ENCODE measurements at places on chromosomes 4 and X.

DNA sequence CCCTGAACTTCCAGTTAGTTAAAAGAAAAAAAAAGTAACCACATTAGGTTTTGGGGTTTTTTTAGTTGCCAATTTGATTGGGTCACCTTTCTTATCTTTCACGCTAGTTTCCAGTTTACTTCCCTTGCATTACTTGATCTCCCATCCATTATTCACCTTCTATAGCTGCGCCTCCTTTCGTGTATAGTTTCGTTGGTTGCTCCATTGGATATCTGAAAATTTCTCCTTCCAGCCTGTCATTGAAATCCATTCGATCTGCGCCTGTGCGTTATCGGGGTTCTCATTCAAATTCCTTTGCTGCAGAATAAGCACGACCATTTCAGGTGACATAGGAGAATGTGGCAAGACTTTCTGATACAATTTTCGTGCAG, 764 bp downstream of the TRAPPC11 start:
- no peak for DNase-seq

DNA sequence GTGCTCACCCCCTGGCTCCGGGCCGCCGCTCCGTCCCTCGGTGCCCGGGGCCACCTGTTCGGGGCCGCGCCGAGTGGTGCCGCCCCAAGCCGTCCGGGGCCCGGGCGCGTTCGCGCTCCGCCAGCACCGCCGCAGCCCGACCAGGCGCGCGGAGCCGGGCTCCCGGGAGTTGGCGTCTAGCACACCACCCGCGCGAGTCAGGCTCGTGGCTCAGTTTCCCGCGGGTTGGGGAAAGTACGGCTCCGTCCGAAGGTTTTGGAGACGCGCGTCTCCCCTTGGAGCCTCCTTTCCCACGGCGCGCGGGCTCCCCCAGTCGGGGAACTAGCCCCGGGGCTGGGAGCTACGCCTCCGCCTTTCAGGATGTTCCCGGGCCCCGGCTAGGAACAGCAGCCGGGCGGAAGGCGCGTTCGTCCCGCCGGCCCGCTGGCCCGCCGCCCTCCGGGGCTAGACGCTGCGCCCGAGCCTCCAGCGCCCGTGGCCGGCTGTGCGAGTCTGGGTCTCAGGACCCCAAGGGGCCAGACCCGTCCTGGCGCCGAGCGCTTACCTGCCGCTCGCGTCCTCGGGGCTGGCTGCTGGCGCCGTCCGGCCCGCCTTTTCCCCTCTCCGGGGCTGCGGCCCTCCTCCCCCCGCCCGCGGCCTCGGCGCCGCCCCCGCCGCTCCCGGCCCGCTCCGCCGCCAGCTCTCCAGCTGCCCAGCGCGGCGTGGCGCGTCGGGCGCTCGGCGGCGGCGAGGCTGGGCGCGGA, at the start of gene ADGRG2:
Gene ADGRG2 (minus strand): TSS at position 571 of the 743 bp plus-strand sequence. CDS start 53,634 bp downstream, outside the sequence.
- no peak for DNase-seq

DNA sequence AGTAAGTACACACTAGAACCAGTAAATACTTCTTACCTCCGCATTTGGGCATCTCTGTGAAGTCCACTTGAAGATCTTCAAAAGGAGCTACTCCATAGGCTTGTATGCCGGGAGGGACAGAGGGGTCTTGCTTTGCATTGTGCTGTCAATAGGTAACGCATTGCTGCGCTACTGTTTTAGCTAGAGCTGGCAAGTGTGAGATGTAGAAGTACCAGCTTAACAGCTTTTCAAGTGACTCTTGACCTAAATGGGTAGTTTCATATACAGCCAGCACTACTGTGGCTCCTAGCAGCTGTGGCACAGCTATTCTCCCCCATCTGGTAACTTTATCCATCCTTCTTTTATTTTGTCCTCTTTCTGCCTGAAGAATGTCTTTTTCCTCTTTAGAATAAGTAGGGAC, 205.3 kb upstream of the KLF8 start:
- DNase-seq = no peak

GRCh38 chr4:103397541-103397940, 199.4 kb upstream of the CENPE start:
- DNase-seq = no peak

- DNase-seq = no peak
Measured at GRCh38 chr4:42497142-42497910, 100.0 kb downstream of the SHISA3 start.

DNA sequence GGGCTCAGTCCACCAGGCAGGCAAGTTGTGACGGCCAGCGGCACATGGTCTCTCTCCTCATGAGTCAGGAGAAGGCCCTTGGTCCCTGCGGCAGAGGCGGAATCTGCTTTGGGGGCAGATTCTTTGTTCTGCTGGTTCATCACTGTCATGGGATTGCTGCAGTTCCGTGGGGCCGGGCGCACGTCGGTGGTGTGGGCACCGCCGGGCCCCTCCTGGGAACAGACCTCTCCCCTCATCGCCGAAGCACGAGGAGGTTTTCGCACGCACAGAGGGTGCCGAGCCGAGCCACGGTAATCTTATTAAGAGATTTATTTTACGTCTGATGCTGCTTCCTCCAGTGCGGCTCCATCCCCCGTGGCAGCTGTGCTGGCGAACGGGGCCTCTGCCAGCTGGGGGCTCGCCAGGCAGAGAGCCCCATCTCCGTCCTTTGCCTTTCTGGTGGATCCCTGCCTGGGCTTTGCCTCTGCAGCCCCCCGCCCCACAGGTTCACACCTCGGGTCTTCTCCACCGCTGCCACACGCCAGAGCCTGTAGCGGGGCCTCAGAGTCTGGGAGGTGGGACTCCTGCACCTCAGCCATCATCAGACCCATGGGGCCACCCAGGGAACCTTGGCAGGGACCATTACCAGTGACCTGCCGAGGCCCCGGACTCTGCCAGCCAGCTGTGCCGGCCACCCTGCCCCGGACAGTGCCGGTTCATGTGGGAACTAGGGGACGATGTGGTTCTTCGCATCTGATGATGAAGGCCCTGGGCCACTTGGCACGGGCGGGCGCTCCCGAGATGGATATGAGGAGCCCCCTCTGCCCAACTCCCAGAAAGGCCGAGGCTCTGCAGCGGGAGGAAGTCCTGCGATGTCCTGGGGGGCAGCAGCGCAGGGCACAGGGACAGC, 86.7 kb upstream of the NKX1-1 start:
- DNase-seq = no peak

- DNase-seq = no peak
Measured at GRCh38 chrX:130877892-130878341, 25.1 kb downstream of the ENOX2 start.

- no peak for DNase-seq
Measured at GRCh38 chr4:129561886-129562671, 466.1 kb downstream of the C4orf33 start.

GRCh38 chr4:39047681-39048080, 14.4 kb upstream of the KLHL5 start:
- no peak for DNase-seq

DNA sequence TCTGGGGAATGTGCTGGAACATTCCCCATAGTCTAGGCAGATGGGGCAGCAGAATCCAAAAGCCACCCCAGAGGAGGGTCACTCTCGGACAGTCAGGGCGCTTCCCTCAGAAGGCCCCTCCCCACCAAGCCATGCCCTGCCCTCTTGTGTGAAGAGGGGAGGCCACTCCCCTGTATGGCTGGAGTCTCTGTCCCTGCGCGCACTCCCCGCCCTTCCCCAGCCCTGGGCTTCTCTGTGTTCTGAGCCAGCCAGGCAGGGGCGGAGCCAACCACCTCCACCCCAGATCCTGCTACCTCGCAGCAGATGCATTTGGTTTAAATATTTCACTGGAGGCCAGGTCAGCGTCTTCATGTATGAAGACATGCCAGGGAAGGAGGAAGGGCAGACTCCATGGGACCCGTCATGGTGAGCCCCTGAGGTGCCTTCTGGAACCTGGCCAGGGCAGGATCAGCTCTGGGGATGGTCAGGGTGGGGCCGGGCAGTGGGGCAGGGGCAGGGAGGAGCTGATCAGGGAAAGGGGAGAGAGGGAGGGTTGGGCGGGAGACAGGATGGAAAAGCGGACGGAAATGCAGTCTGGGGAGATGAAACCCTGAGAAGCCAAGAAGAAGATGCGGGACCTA, 107.3 kb downstream of the ADRA2C start:
- no peak for DNase-seq

DNA sequence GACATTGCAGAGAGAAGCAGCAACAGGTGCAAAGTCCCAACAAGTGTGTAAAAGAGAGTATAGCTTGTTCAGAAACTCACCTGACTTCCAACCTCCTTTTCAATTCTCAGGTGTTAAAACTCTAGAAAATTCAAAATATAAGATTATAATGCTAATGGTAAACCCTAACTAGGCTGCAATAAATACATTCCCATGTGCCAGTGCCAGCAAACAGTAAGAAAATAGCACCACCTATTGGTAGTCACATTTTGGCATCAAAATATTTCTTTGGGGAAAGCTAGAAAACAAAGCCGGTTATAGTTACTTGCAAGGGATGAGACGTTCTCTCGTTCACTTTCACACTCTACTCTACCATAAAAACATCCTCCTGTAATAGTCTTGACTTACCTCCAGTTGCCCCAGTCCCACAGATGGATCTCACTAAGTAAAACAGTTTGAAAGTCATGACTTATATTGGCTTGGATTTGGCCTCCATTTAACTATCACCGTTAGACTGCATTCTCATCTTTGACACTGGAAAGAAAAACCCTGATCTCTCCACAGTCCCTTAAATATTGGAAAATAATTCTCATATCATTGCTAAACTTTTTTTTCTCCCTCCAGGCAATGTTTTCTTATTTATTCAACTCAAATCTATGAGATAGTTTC, 9.6 kb downstream of the BMP3 start:
- DNase-seq = no peak

All from HTR-8/SVneo (cell line).